Left kidney (tissue), 8 donors: ENCODE measurements at places on chromosomes 6 and 20.

DNA sequence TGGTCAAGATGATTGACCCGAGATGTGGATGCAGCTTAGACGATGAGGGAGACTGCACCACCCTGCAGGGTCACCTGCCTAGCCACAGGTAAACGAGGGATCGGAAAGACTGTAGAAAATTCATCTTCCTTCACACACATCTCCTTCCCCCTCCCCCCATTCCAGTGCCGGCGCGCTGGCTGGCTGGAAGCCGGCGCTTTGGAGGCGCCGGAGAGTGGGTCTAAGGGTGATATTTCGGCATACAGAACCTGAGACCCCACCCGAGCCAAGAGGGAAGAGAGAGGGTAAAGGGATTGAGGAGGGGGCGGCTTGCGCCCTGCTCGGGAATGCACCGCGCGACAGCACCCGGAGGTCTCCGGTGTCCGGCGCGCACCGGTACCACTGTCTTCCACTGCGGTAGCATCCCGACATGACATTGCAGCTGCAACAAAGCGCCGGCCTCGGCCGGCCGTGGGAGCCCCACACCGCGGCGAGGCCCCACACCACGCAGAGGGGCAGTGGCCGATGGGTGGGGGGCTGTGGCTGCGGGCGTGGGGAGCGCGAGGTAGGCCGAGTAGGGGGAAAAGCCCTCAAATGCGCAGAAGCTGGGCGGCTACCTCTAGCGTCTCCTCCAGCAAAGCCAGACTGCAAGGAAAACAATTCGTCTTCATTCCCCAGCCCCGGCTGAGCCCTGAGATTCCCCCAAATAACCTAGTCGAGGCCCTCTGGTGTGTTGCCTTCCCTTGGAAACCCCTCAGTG is 984 bp downstream of the TNFRSF21 start:
- peak; percentile 42 for DNase-seq

GRCh38 chr6:136956590-136957544 is 34.8 kb downstream of the SLC35D3 start:
- DNase-seq, result no peak

DNA sequence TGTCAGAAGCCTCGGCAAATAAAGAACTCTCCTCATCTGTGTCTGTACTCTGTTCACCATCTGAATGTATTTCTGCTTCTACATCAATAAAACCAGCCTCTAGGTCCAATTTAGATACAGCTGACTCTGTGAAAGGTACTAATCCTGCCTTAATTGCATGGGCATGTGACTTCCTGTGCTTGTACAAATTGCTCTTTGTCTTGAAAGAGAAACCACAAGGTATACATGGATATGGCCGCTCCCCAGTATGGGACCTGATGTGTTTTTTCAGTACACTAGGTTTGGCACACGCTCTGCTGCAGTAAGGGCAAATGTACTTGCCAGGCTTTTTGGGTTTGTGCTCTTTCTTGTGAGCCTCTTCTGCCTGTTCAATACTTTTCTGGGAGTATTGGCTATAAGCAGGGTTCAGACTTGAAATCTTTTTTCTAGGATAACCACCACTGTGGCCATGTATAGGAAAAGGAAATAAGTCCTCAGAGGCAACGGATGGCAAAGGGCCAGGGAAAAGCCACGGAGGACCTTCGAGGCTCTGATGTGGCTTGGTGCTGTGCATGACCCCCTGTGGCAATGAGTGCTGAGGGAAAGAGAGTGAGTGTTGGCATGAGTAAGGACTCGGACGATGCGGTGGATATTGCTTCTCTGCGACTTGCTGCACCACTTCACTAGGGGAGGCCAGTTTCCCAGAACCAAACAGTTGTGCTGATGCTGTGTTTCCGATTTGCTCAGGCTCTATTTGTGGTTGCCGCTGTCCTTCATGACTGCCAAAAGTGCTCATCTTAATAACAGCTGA is 170.9 kb downstream of the HIVEP2 start:
- no peak for DNase-seq

DNA sequence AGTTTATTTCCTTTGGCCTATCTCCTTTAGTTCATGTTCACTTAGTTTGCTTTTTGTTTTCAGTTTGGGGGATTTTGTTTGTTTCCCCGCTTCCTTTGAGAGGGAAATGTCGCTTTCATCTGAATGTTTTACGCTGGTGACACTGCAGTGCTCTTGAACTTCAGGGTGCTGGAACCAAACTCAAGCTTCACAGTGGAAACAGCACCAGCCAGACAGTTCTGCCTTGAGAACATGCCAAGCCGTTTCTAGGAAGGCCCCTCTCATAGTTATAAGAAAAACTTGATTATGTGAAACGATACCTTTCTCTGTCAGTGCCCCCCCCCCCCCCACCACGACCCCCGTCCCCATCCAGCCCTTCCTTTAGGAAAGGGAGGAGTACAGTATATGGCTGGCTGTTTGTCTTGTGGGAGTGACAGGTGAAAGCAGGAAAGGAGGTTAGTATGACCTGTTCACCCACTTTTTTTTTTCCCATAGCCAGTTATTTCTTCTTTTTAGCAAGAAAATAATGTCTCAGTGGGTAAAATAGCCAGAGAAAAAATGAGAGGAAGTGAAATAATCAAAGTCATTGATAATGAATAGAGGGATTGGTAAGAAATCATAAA is 130.1 kb downstream of the LRRC1 start:
- no peak for DNase-seq

DNA sequence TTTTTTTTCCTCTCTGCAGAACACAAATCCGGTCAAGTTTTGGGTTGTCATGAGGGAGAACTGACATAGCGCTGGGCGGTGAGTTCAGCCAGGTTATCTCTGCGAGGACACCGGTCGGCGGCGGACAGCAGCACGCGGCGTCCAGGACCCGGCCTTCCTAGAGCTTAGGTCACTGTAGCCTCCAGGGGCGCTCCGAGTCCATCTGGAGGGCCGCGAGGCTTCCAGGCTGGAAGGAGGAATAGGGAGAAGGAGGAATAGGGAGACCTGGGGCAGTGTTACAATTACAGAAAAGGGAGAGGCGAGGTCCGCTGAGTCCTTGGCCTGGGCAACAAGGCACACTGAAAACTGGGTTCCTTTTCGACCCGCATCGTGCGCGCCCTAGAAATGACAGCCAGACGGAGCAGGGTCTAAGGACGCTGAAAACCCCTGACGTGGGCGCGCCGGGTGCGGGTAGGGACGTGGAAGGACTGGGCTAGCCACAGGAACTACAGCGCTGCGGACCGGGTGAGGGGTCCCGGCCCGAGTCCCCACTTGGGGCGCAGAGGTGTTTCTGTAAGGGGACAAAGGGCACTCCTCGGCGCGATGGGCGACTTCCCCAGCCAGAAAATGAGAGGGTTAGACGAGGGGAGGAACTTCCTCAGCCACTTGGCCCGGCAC is 536 bp upstream of the FNDC1 start:
- no peak for DNase-seq

DNA sequence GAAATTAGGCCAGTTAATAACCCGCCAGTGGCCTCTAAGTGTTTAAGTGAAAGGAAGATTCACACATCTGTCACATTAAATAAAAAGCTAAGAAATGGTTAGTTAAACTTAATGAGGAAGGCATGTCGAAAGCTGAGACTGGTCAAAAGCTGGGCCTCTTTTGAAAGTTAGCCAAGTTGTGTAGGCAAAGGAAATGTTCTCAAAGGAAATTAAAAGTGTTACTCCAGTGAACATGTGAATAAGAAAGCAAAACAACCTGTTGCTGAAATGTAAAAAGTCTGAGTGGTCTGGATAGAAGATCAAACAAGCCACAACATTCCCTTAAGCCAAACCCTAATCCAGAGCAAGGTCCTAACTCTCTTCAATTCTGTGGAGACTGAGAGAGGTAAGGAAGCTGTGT is 10.9 kb upstream of the MTRF1L start:
- DNase-seq, result no peak

DNA sequence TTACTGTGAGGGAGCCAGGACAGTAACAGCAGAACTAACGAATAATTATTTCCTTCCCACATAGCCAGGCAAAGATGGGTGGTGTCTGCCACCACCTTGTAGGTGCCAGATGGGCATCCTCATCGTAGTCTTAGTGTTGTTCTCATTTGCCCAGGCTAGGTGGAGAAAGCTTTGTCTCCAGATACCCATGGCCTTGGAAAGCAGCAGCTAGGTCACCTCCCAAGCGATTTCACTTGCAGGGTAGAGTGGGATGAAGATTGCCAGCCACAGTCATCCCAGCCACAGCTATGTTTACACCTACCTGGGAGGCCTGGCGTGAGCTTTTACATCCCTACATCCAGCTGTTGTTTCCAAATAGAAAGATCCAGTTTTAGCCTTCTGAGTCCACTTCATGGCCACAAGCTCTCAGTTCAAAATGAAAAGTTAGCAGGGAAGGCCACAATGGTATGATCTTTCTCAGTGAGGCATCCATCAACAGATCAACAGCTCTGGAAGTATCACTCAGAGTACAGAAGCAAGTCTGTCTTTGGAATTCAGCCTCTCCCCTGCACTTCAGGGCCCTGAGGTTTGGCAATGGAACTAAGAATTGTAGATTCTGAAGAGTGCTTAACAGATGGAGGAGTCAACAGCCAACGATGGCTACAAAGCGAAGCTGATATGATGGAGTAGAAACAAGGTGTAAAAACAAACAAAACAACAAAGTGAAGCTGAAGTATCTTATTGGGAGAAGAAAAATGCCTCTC is 11.0 kb upstream of the SNRPC start:
- DNase-seq, result no peak

- no peak for DNase-seq
Observed at GRCh38 chr6:144400321-144400720, 115.2 kb downstream of the UTRN start.
